Suppressor macrophage treated with lipopolysaccharide for 1 hour (primary cell): ENCODE measurements at places on chromosomes 7 and 10.

DNA sequence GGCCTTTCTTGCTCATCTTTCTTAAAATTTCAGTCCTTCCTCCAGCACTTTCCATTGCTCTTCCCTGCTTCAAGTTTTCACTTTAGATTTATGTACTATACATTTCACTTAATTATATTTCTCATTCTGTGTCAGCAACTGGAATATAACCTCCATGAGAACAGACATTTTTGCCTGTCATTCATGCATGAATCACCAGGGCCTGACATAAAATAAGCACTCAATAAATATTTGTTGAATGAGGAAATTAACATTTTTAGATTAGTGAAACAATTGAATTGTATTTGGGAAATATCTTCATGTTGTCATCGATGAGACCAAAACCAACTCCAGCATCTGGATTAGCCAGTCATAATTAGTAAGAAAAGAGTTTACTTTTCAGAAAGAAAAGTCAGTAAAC, 6.1 kb downstream of the SAMD9L start:
- DNase-seq = no peak

DNA sequence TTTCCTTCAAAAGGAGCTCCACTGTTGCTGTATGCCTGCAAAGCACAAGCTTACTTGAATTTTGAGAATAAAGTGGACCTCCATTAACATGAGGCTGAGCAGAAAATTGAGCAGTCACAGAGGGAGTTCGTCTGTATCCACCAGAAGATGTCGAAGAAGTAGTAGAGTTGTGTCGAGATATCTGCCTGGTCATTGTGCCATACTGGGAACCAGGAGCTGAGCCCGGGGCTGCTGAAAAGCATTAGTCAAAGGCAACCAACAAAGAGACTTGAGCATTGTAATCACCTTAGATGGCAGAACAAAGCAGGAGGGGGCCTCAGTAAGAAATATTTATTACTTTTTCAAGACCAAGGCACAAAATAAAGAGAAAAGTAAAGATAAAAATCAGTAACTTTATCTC, 61.5 kb downstream of the PDSS1 start:
- no peak for DNase-seq

DNA sequence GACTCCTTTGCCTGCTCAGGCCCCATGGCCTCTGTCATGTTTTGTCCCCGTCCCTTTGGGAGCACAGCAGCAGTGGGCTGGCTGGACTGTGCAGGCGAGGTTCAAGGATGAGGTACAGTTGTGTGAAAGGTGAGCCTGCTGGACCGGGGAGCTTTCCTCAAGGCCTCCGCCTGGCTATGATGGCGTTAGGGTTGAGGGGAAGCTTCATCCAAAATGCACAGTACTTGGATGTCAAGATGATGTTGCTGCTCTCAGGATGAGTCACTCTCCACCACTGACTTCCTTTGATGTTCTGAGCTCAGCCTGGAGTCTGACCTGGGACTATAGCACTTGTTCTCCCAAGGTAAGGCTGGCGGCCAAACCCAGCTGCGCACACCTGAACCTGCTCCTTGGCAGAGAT, 152.7 kb upstream of the SHH start:
- no peak for DNase-seq

GRCh38 chr7:116799916-116800315, 62.5 kb upstream of the CAPZA2 start:
- no peak for DNase-seq

DNA sequence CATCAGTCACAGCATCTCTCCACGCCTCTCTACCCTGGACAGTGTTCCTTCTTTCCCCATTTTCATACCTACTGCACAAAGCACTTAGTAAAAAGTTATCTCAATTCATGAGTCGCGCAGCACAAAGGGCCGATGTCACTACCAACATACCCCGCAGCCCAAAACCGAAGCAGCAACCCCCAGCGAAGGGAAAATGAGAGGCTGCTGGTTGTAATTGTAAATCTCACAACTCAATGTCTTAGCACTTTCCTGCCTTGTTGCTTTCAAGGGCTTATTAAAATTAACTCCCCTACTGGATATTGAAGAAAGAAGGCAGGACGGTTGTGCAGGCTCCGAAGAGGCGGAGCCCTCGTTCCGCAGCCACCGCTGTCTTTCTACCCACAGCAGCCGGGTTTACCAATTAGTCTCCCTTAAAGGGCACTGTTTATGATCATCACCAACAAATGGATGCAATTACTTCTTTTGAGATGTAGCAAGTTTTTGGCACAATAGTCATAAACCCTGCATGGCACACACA, 6.5 kb downstream of the DIP2C start:
- DNase-seq = no peak

DNA sequence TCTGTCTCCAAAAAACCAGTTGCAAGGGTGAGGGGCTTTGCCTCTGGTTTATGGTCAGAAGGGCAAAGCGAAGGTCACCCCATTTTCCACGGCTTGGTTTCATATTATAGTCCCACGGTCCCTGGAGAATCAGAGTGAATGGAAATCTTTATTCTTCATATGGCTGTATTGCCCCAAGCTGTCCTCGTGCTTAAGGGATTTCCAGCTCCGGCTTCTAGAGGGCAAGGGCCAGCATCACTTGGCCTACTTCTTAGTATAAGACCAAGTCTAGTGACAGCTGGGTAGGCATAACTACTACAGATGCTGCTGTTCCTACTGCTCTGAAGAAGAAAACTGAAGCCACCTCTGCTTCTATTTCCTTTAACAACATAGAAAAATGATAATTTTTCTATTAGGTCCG, 63.2 kb downstream of the PARP12 start:
- DNase-seq = no peak

GRCh38 chr7:100888291-100888987, 1.1 kb downstream of the UFSP1 start:
- DNase-seq = no peak

- no peak for DNase-seq
Measured at GRCh38 chr10:5583525-5584175, 58.9 kb downstream of the CALML3 start.

GRCh38 chr7:96315125-96315512, 6.8 kb downstream of the SLC25A13 start:
- DNase-seq = no peak

DNA sequence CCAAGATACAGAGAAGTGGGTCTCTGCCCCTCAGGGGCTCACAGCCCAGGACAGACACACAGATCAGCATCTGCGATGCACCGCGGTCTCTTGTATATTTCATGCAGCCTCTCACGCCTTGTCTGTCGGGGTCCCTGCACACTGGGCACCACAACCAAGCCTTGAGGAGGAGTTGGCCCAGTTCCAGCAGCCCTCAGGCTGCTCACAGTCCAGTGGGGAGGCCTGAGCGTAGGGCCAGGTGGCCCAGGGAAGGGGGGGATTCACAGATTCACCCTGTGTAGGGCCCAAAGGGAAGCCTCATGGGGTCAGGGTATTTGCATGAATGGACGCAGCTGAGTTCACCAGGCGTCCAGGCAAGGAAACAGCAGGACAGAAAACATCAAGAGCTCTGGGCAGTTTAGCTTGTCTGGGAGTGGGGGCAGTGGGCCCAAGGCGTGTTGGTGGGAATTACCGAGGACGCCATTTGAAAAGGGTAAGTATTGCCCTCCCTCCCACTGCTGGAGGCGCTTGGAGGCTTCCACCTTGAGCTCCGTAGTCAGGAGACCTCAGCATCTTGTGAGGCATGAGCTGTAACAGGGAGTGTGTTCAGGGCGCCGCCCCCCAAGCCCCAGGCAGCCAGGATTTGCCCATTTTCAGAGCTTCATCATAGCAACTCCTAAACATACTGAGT, 129.1 kb upstream of the CHST15 start:
- no peak for DNase-seq
